ENCODE measurements at places on chromosomes 12 and 14.

DNA sequence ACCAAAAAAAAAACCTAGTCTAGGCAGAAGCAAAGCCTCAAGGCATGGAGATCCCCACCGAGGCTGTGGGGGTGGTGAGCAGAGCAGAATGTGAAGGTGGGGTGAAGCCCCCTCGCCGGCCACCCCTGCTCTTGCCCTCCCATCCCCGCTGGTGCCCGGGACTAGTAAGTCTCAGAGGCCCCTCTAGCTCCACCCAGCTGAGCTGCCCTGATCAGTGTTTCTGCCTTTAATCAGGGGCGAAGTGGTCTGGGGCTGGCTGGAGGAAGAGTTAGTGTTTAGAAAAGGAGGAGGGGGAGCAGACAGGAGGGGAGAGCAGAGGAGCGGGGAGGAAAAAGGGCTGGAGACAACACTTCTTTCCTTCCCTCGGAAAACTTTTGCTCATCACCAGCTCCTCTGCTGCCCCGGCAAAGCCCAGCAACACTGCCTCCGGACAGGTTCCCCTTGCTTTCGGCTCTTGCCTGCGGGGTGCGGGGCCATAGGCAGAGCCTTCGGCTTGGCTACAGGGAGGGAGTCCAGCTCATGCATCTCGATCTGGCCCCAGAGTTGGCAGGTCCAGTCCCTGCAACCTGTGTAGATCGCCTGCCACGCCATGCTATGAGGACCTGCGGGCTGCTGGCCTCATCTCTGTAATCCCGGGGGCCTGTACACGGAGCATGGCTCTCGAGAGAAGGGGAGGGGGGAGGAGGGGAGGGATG lies 3.4 kb upstream of the DLK1 start:
- DNase-seq = no peak

DNA sequence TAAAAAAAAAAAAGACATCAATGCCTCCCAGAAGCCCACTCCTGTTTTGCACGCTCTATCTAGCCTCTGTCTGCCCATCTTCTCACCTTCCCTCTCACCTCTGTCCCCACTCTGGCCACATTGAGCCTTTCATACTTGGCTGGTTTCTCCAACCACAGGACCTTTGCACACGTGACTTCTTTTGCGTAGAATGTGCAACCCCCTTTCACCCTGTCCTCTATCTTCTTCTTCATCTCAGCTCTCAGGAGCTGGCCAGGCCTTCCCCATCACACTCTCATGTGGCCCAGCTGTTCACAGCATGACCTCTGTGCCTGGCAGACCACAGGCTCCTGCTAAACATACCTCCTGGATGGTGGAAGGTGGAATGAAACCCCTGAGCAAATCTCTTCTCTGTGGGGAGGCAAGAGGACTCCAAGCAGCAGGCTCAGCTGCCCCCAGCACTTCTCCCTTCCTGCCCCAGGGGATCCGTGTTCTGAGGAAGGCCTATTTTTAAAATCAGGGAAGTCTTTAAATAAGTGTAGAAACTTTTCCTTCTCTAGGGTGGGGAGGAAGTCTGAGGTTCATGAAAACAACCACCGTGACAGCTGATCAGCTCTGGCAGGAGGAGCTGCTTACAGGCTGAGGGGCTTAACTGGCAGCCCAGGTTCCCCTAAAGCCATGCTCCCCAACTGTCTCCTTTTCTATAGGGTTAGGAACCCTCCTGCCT lies 11.6 kb downstream of the HVCN1 start:
- no peak for DNase-seq

DNA sequence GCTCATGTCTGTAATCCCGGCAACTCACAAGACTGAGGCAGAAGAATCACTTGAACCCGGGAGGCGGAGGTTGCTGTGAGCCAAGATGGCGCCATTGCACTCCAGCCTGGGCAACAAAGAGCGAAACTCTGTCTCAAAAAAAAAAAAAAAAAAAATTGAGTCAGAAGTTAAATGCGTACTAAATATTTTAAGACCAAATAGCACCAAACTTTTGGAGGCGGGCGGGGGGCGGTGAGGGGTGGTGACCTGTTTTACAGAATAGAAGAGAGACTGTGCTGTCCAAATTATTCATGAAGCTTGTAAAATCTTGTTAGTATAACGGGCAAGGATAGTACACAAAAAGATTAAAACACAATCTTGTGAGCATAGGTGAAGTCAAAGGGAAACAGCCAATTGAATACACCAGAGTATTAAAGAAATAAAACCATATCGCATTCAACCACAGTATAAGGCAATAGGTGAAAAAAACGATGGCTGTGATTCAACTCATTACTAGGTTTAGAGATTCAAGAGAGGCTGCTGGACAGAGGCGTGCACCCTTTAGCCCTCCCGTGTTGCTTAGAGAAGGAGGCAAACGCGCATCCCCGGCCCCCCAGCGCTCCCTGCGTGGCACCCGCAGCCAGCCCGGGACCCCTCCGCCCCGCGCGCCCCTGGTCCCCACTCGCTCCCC lies 571 bp downstream of the ZNF891 start:
- DNase-seq = no peak

- DNase-seq = no peak
These were observed 16.3 kb upstream of the BDKRB1 start for GRCh38 chr14:96239711-96240141.

DNA sequence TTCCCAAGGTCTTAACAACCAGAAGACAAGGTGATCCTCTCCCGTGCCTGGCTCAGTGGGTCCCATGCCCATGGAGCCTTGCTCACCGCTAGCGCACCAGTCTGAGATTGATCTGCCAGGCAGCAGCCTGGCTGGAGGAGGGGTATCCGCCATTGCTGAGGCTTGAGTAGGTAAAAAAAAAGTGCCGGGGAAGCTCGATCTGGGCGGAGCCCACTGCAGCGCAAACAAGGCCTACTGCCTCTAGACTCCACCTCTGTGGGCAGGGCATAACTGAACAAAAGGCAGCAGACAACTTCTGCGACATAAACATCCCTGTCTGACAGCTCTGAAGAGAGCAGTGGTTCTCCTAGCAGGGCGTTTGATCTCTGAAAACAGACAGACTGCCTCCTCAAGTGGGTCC lies 104.0 kb downstream of the C14orf39 start:
- DNase-seq = no peak

- DNase-seq = no peak
These were observed 176.0 kb upstream of the PELI2 start for GRCh38 chr14:55942076-55942654.

GRCh38 chr12:42761086-42761485 lies 171.5 kb upstream of the PRICKLE1 start:
- DNase-seq = no peak

DNA sequence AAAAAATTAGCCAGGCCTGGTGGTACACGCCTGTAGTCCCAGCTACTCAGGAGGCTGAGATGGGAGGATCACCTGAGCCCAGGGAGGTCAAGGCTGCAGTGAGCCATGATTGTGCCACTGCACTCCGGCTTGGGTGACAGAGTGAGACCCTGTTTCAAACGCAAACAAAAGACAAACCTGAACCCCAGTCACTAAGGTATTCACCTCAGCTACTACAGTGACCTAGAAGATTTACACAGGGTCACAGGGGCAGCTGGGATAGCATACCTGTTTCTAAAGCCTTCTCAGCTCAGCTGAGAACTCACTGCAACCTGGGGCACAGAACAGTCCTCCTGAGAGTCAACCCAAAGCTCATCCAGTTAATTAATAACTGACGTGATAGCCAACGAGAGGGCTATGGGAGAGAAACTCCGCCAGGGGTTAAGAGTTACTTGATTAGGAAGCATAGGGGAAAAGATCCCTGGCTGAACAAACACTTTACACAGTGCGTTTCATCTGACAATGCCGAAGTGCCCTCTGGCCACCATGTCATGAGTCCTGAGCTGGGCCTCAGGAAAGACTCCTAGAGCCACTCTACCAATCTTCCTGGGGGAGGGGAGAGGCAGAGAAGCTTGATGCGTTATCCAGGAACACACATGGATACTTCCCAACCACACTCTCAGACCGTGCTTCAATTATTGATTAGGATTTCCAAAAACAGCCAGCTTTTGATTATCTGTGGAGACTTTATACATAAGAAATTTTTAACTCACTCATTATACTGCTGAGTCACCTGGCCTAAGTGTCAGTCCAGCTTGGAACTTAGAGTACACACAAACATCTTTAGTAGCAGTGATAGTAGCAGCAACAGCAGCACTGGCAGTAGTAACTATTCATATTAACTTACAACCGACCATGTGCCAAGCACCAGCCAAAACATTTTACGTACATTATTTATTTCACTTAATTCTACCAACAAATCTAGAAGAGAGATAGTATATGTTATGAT lies 48.2 kb downstream of the FOXN3 start:
- no peak for DNase-seq

GRCh38 chr12:85363382-85364190 lies 83.6 kb downstream of the ALX1 start:
- DNase-seq = no peak

Measured in right hindlimb (tissue), 1 donor.